ENCODE measurements at places on chromosomes 1 and 21.

DNA sequence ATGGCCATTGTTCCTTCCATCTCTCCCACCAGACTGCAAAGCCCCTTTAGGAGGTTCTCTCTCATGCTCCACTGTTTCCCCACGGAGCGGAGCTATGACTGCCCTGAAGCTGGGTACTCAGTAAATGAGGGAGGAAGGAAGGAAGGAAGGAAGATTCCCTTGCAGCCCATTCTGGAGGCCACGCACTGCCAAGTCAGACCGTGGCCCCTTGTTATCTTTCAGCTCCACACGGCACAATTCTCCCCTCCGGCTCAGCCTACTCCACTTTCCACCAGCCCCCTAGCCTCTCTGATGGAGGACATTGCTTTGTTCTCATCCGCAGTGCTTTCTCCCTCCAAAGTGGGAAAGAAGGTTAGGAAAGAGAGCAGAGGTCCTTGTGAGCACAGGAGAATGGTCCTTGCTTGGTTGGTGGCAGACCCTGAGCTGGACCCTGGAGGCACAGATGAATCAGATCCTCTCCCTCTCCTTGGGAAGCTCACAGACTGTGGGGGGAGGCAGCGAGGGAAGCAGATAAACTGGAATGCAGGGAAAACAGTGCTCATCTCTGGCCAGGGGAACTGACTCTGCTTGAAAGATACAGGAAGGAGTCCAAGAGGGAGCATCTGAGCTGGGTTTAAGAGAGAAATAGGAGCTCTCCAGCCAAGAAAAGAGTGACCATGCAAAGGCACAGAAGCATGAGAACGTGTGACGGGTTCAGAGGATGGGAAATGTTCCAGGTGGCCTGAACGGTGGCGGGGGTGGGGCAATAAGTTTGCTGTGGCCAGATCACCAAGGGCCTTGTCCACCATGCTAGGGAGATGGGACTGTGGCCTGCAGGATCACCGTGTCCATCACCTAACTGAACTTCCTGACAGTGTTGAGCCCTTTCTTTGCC lies 52.6 kb downstream of the GLIS1 start:
- no peak for DNase-seq

GRCh38 chr1:27394282-27394658 lies 1.8 kb downstream of the GPR3 start:
- DNase-seq = no peak

DNA sequence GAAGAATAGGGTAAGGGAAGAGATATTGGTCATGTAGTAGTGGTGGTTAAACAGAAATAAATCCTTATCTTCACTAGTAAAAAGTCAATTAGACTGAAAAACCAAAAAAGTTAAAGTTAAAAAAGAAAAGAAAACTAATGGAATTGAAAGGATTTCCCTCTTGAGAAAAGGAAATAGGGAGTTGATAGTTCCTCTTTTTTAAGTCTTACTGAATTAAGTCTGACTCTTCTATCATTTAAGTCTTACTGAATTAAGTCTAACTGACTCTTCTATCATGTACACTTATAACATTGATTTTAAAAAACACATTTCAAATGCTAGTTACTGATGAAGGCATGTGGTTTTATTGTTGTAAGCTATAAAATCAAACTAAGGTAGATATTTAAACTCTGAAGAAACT lies 49.5 kb upstream of the TENT5C start:
- no peak for DNase-seq

DNA sequence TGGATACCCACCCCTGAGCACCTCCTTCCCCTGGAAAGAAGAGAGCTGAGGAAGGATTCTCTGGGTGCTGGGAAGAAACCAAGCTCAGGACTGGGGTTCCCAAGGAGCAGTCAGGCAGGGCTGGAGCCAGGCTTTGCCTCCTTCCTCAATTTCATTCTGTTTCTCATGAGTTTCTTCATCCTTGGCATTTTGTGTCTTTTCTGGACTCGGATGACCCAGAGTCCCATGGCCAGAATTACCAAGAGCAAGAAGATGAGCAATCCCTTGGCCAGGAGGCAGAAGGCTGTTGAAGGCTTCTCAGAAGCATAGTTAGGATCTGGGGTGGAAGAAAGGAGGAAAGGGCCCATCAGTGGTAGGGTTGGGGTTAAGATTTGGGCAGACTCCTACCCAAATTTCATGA lies 2.5 kb downstream of the SLAMF9 start:
- no peak for DNase-seq

DNA sequence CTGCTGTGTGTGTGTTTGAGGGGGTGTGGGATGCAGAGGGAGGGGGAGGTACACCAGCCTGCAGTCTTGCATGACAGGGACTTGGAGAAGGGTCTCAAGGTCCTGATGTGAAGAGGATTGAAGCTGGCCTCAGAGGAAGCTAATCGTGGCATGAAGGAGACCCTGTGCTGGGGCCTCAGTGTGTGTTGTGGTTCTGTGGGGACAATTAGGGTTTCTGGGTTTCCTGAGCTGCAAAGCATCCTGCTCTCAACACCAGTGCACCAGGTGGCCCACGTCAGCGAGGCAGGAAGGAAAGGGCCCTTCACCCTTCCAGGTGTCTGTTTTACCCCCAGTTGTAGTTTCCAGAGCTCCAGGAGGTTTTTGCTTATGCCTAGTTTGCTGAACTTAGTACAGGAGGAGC lies 52.8 kb downstream of the TENT5C start:
- peak; percentile 26 for DNase-seq

GRCh38 chr1:22076346-22076745 lies 23.8 kb downstream of the CDC42 start:
- no peak for DNase-seq

- DNase-seq = no peak
Observed at GRCh38 chr1:46595127-46595526, 8.9 kb downstream of the MKNK1 start.

DNA sequence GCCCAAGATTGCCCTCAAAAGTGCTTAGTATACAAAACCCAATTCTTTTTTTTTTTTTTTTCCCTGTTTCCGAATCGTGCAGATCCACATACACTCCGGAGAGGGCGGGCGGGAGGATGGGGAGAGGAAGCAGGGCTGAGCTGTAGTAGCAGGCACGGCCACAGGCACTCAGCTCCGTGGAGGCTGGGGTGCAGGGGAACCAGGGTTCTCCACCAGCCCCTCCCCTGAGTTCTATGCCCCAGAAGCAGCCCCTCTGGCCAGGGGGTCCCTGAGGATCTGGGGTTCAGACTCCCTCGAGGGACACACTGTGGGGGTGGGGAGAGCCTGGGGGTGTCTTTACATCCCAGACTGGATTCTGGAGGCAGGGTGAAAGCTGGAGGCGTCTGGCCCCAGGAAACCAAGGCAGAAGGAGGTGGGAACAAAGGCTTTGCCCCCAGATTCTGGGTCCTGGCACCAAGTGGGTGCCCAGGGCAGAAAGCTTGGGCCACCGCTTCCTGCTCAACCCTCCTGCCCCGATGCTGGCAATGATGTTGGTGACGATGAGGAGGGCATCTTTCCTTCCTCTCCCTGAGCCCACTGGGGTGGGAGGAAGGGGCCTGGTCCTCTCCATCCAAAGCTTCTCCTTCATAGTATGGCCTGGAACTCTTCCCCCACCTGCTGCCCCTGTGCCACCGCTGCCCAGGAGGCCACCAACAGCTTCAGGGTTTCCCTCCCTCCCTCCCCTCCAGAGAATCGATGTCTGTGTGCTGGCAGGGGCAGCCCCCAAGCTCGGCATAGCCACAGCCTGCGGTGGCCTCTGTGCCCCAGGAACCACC lies 106.4 kb upstream of the TARDBP start:
- DNase-seq = no peak

- DNase-seq = no peak
Observed at GRCh38 chr1:57451516-57451915, 27.7 kb upstream of the DAB1 start.

DNA sequence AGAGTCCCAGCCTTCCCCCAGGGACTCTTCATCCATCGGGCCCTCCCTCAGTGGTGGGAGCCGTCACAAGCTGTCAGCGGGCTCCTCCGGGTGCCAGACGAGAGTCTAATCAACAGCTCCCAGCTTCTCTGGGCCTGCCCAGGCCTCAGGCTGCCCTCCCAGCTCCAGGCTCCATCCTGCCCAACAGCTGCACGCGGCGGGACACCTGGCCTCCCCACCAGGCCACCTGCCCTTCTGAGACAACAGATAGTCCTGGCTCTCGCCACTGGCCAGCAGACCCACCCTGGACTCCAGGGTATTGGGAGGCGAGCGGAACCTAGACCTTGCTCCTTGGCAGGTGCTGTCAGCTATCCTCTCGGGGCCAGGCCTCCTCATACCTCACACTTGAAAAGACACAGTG lies 3.1 kb downstream of the WNT4 start:
- DNase-seq = no peak

All from stimulated activated CD8-positive, alpha-beta memory T cell treated with anti-CD3 and anti-CD28 coated beads, Interleukin-2, amount 100 ng/mL, for 1 hour (primary cell).